NCI-H1092 treated with DMSO at 0.1 percent for 48 hours (cell line): ENCODE measurements at places on chromosomes 1 and 21.
A peak's percentile ranks its signal among the peaks of the same experiment; 100 is the strongest.

DNA sequence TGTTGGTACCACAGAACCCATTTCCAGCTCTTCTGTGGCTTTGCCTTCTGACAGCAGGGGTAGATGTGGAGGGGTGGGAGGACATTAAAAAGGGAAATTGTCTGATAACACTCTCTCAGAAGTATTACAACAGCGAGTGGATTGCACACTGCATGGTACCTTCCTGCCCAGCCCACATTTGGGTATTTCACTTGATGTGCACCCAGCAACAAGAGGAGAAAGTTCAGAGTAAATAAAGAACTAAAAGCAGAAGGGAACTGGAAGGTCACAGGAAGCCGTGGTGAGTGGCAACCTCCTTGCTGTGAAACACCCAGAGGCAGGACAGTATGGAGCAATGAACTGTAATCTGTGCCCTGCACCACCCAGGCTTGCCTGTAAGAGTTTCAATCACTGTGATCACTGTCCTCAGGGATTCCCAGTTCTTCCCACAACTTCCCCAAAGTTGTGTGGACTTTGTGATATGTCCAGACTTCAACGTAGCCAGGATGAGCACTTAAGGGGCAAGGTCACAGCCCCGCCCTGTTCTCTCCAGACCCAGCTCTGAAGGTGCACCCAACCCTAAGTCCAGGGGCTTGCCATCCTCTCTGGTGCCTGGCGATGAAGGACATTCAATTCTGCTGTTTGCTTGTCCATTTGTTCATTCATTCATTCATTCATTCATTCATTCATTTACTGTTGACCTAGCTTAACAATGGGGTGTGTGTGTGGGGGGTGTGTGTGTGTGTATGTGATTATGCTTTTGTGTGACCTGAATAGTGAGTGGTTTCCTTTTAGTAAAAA is 18.7 kb upstream of the F5 start:
- DNase-seq = no peak

DNA sequence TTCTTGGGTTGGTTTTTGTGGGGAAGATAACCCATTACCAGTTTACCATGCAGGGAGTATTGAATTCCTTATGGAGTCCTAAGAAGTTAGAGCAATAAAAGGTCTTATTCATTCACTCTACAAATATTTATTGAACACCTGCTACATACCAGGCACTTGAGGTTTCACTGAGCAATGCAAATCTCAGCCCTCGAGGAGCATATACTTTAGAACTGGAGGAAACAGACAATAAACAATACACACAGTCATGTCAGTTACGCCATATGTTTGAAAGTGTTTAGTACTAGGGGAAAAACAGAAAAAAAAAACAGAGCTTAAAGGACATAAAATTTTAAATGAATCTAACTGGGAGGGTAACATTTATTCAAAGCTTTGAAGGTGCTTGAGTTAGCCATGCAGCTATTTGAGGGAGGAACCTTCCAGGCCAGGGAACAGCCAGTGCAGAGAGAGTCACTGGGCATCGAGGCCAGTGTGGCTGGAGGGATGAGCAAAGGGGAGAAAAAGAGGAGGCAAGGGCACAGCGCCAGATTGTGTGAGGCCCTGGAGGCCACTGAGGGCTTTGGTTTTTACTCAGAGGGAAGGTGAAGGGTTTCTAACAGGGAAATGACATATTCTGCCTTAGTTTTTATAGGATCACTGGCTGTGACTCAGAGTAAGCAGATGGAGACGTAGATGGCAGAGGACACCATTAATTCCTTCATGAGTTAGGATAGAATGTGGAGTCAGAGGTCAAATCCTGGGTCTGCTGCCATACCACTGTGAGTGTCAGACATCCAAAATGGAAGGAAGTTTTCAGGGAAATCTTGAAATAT is 32.7 kb downstream of the C1orf21 start:
- DNase-seq = no peak

DNA sequence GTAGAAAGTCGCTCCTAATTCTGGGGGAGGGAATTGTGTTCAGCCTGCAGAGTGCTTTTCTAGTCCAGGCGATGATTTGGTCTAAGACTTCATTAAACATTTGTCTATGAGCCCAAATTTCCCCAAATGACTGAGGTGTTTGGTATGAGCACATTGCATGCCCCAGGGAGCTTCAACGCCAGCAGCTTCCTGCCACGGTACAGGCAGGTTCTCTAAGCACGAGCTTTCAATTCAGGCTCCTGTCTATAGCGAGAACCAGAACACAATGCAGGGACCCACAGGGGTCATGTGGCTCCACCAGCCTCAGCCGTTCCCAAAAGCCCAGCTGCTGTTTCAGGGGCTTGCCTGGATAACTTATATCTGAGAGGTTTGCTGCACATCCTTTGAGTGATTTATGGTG is 34.1 kb upstream of the H6PD start:
- no peak for DNase-seq

DNA sequence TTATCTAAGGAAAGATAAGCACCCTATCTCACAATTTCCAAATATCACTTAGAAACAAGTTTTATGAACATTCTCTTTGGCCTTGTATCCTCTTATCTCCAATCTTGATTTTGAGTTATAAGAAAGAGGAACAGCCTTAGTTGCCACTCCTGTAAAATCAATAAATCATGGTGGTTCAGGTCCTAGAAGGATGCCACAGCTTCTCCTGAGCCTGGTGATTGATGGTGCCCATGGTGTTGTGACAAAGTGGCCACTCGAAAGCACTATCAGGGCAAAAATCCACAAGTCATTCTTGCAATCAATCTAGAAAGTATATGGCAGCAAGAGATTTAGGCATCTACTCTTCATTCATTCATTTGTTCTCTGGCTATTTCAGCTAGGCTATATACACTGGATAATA is 27.8 kb downstream of the GBP6 start:
- DNase-seq = no peak

DNA sequence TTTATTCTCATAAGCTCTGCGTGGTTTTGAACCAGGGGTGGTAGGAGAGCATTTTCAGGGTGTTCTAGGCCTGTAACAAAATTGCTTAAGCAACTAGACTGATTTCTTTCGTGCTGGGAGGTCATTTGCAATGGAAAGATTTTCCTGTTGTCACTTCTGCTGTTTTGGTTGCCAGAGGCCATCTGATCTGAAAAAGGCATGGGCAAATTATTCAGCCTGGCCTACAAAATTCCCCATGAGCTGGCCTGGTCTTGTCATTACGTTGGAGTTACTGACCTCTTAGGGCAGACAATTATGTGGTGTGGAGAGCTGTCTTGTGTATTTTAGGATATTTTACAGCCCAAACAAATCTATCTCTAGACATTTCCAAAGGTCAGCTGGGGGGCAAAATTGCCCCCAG is 444.4 kb upstream of the DAB1 start:
- DNase-seq = no peak

GRCh38 chr1:17573518-17574041 is 34.1 kb downstream of the ARHGEF10L start:
- DNase-seq = peak; percentile 32

GRCh38 chr1:207670192-207670591 is 25.3 kb downstream of the CR1L start:
- DNase-seq = no peak

GRCh38 chr1:203099805-203100515 is 14.1 kb upstream of the MYOG start:
- no peak for DNase-seq

DNA sequence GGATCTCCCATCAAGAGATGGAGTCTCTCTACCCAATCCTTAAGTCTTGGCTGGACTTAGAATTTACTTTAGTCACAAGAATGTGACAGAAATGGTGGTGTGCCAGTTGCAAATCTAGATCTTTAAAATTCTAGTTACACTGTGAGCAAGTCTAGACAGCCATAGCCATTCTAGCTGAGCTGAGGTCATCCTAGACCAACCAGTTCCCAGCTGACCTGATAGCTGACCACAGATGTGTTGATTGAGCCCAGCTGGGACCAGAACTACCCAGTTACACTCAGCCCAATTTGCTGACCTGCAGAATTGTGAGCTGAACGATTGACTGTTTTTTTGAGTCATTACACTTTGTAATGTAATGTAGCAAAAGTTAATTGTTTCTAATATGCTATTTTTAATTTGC is 251.8 kb downstream of the ADGRL2 start:
- DNase-seq = no peak

DNA sequence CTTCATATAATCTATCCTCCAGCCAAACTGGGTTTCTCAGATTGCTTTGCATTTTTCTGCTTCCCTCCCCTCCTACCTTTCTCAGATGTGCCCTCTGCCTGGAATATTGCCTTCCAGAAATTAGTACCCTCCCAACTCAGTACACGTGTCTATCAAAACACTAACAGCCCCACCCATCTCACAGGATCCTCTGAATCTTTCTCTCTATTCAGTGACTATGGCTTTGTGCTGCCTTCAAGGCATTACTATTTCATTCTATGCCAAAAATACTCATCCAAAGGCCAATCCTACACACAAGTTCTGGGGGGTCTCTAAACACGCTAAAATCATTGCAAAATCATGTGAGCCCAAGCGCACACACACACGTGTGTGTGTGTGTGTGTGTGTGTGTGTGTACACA is 58.4 kb downstream of the ZNF281 start:
- no peak for DNase-seq

DNA sequence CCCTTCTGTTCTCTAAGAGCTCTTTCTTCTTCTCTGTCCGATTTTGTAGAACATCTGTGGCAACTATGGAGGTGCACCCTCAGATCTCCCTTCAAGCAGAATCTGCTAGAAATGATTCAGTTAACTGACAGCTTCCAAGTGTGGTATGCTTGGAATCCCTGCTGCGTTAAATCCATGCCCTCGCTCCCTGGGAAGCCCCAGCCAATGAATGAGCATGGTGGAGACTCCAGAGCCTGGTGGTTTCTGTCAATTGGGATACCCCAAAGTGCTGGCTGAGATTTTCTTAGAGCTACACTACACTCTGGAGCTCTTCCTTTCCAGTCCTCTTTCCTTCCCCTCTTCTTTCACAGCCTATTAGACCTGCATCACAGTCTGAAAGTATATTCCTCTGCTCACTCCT is 116.3 kb upstream of the C1orf21 start:
- DNase-seq = no peak
